ENCODE measurements at places on chromosomes 7 and 10. TPM values are rescaled to one million over a fixed set of nuclear protein-coding genes. Genes with fewer than 3 reads are reported as not detected.

The TBX20 gene
- total RNA-seq: not detected

The TMEM236 gene
- total RNA-seq: 16.6 TPM

The WNT8B gene
- not detected for total RNA-seq

The TMEM270 gene
- total RNA-seq: not detected

The WIPF3 gene
- total RNA-seq: 2.3 TPM

DNA sequence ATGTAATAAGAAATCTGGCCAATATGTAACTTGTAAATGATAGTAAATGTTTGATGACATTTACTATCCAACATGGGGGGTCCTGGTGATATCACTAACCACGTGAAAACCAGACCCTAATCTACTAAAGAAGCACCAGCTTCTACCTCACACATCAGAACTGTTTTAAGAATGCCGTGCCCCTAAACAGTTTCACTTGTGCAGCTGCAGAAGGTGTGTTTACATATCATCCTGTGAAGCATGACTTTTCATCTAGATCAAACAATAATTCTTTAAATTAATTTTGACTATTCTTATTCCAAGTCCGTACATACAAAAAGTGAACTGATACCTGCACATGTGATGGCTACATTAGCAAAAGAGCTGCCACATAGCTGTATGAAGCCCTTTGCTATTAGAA, 61.0 kb downstream of the STEAP1B start:
- H3K27ac ChIP-seq: no peak overlapping the region
- peaks cover 5% of the 10 kb centered on the region for H3K4me1 ChIP-seq
- H3K27me3 ChIP-seq: no peaks in the 10 kb centered on the region
- no peaks in the 10 kb centered on the region for H3K36me3 ChIP-seq
- H3K4me3 ChIP-seq: no peak overlapping the region
- DNase-seq: no peak

GRCh38 chr7:68025369-68025768, 1028.7 kb downstream of the TYW1 start:
- no peaks in the 10 kb centered on the region for H3K36me3 ChIP-seq
- no peak for DNase-seq
- no peak overlapping the region for H3K4me3 ChIP-seq
- no peak overlapping the region for H3K27ac ChIP-seq
- no peaks in the 10 kb centered on the region for H3K27me3 ChIP-seq
- no peaks in the 10 kb centered on the region for H3K4me1 ChIP-seq

- DNase-seq: no peak
- H3K36me3 ChIP-seq: no peaks in the 10 kb centered on the region
- no peak overlapping the region for H3K4me3 ChIP-seq
- H3K27ac ChIP-seq: no peak overlapping the region
These were observed 1055.9 kb downstream of the KCNMA1 start for GRCh38 chr10:76581506-76582256.

- DNase-seq: peak; percentile 83
- H3K27ac ChIP-seq: peak overlapping the region; percentile 37
- no peak overlapping the region for H3K4me3 ChIP-seq
- H3K4me1 ChIP-seq: no peaks in the 10 kb centered on the region
These were observed 880 bp upstream of the ELN start for GRCh38 chr7:74026903-74027682.

- no peak overlapping the region for H3K27ac ChIP-seq
- H3K4me1 ChIP-seq: no peaks in the 10 kb centered on the region
- no peak for DNase-seq
- no peaks in the 10 kb centered on the region for H3K36me3 ChIP-seq
These were observed 95.1 kb downstream of the NPY start for GRCh38 chr7:24378871-24379616.

- no peak overlapping the region for H3K4me3 ChIP-seq
- H3K27ac ChIP-seq: no peak overlapping the region
- H3K27me3 ChIP-seq: no peaks in the 10 kb centered on the region
- H3K36me3 ChIP-seq: no peaks in the 10 kb centered on the region
These were observed 80.3 kb downstream of the EBF3 start for GRCh38 chr10:129883626-129884397.

- no peaks in the 10 kb centered on the region for H3K36me3 ChIP-seq
- H3K4me1 ChIP-seq: no peaks in the 10 kb centered on the region
- no peak for DNase-seq
These were observed 9.5 kb downstream of the PNLIPRP3 start for GRCh38 chr10:116437076-116437692.

GRCh38 chr10:29105516-29106215, 183.2 kb upstream of the LYZL1 start:
- no peaks in the 10 kb centered on the region for H3K4me1 ChIP-seq
- no peak overlapping the region for H3K4me3 ChIP-seq
- no peak for DNase-seq
- H3K36me3 ChIP-seq: no peaks in the 10 kb centered on the region
- H3K27ac ChIP-seq: no peak overlapping the region

DNA sequence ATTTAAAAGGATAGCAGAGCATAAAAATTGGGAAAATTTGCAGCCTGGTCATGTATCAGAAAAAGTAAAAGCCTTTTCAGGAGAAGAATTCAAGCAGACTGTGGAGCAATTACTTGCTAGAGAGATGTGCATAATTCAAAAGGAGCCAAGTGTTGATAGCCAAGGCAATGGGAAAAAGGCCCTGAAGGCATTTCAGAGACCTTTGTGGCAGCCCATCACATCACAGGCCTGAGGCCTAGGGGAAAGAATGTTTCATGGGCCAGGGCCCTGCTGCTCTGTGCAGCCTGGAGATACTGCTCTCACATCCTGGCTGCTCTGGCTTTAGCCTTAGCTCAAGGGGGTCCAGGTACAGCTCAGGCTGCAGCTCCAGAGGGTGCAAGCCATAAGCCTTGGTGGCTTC, 152.9 kb downstream of the MAGI2 start:
- no peaks in the 10 kb centered on the region for H3K4me1 ChIP-seq
- no peaks in the 10 kb centered on the region for H3K36me3 ChIP-seq
- no peaks in the 10 kb centered on the region for H3K27me3 ChIP-seq

DNA sequence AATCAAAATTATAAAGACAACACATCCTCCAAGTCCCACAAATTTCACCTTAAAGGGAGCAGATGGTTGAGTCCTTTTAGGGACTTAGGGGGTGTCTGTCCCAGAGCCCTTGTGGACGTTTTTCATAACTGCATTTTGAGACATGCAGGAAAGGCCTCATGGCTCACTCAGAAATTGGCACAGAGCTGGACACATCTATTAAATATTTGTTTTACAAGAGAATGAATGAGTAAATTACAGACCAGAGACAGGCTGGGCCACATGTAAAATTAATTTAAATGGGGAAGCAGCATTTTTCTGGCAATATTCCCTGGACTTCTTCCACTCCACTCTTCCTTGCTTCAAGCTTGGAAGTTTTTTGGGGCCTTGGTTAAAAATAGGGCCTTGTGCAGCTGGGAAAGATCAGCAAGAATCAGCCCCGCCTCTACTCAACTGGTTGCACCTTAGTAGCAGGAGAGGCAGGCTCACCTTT, 20.0 kb downstream of the LAMB1 start:
- no peaks in the 10 kb centered on the region for H3K27me3 ChIP-seq
- H3K27ac ChIP-seq: no peak overlapping the region
- DNase-seq: no peak
- no peaks in the 10 kb centered on the region for H3K36me3 ChIP-seq
- no peaks in the 10 kb centered on the region for H3K4me1 ChIP-seq

- no peak overlapping the region for H3K4me3 ChIP-seq
- no peaks in the 10 kb centered on the region for H3K27me3 ChIP-seq
- H3K36me3 ChIP-seq: peaks cover 11% of the 10 kb centered on the region
- H3K4me1 ChIP-seq: no peaks in the 10 kb centered on the region
- no peak overlapping the region for H3K27ac ChIP-seq
These were observed 155.1 kb downstream of the GALNT11 start for GRCh38 chr7:152180587-152180986.

- H3K36me3 ChIP-seq: no peaks in the 10 kb centered on the region
- H3K27me3 ChIP-seq: no peaks in the 10 kb centered on the region
- peaks cover 8% of the 10 kb centered on the region for H3K4me1 ChIP-seq
- H3K27ac ChIP-seq: no peak overlapping the region
- DNase-seq: no peak
These were observed 6.0 kb downstream of the WDR37 start for GRCh38 chr10:1061930-1062774.

DNA sequence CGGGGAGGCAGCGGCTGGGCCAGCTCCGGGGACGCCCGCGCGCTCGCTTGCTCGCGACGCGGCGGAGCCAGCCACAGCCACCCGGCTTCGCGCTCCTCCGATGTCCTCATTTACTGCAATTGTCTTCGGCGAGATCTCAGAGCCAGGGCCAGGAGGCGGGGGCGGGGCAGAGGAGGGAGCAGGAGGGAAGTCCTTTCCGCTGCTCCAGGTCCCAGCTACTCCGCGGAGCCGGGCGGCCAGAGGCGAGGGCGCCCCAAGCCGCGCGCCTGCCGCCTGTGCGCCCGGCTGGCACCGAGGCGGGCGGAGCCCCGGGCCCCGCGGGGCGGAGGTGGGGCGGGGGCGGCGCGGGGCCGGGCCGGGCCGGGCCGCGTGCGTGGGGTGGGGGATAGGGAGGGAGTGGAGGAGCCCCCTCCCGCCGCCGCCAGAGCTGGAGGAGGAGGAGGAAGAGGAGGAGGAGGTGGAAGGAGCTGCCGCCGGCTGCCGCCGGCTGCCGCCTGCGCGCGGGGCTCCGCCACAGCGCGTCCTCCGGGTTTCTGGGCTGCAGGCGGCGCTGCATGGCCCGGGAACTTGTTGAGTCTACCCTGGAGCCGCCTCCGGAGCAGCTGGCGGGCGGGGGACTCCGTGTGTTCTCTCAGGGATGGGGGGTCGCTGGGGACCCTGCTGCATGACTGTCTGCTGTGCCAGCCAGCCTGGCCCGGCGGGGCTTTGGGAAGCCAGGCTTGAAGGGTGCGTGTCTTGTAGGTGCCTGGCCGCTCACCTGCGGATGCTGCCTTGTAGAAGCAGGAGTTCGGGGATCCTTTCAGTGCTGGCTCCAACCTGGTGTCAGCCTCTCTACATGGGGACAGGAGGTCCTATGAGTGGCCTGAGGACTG, at the start of gene INSYN2A:
TSS of gene INSYN2A (minus strand) at position 310 of the 872 bp plus-strand sequence. CDS start 20,196 bp downstream, outside the sequence.
- peaks cover 22% of the 10 kb centered on the region for H3K27me3 ChIP-seq
- no peaks in the 10 kb centered on the region for H3K4me1 ChIP-seq
- peak; percentile 30 for DNase-seq
- H3K4me3 ChIP-seq: peak within 1 kb of the TSS; percentile 19
- no peaks in the 10 kb centered on the region for H3K36me3 ChIP-seq

- no peak within 1 kb of the TSS for H3K4me3 ChIP-seq
- DNase-seq: no peak
- H3K27ac ChIP-seq: no peak within 1 kb of the TSS
- H3K4me1 ChIP-seq: no peaks in the 10 kb centered on the region
- H3K36me3 ChIP-seq: no peaks in the 10 kb centered on the region
- H3K27me3 ChIP-seq: no peaks in the 10 kb centered on the region
These were observed at the start of gene ASB15 for GRCh38 chr7:123601530-123601929. ASB15 (plus strand) TSS chr7:123601821; CDS start chr7:123614503, 12,682 bp downstream.

DNA sequence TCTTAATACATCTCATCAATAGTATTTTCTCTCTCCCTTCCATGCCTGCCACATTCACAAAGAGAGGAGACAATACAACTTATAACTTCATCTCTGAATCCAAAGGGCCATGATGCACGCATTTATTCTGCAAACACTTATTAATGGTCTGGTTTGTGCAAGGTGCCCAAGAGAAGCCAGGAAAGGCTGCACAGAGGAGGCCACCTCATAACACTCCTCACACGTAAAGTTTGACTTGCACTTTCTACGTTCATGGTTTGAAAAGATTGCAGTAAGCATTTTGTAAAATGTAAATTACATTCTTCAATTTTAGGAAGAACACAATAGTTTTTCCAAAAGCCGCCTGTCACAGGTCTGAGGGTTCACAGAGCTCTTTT, 1.2 kb upstream of the PALS2 start:
- no peak overlapping the region for H3K27ac ChIP-seq
- DNase-seq: no peak
- no peak overlapping the region for H3K4me3 ChIP-seq
